Activated CD8-positive, alpha-beta memory T cell treated with anti-CD3 and anti-CD28 coated beads for 48 hours (primary cell): ENCODE measurements at places on chromosomes 1 and 21.

- no peak for DNase-seq
These were observed 31.2 kb upstream of the TSPEAR start for GRCh38 chr21:44742418-44743153.

GRCh38 chr1:154808909-154809262, 61.2 kb downstream of the KCNN3 start:
- no peak for DNase-seq

- no peak for DNase-seq
These were observed 134.0 kb upstream of the MAGI3 start for GRCh38 chr1:113256348-113256729.

DNA sequence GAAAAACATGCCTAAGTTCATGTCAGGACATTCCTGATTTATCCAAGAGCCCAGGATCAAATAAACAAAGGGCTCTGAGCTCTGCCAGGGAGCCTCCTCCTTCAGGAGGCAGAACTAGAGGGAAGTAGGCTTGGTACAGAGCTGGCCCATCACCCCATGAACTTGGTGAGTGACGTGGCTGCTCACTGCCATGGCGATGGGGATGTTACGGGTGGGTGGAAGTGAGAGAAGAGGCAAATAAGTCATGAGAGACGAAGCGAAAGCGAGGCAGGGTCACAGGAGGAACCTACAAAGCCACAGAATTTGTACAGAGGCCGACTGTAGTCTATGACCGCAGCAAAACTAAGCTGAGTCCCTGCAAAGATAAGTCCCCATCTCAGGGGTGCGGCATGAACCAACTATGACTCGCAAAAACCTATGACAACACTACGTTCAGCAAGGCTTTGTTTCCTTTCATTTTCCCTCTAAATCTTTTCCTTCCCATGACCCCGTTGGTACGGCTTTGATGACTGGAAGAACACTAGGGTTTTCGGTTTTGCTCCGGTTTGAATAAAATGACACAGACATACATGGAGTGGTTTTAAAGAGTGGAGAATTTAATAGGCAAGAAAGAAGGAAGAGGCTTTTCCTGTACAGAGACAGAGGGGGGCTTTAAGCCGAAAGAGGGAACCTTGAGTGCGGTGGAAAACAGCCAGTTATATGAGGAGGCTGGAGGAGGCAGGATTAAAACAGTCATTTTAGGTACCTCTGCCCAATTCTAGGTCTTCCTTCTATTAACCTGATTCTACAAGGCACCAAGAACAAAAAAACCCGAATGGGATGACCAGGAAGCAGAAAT, 74.1 kb downstream of the CD46 start:
- peak; percentile 55 for DNase-seq

- DNase-seq, result peak; percentile 35
These were observed 39.1 kb downstream of the CLIC6 start for GRCh38 chr21:34707876-34708325.

DNA sequence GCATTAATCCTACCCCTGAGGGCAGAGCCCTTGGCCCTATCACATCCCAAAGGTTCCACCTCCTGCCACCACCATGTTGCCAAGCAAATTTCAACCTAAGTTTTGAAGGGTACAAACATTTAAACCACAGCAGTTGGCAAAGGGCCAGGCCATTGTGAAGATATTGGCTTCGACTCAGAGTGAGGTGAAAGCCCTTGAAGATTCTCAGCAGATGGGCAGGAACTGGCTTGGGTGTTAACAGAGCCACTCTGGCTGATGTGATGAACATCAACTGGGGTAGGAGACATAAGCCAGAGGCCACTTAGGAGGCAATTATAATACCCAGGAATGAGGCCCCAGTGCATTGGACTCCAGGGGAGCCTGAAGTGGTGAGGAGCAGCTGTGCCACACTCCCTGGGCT, 207.7 kb upstream of the KAZN start:
- no peak for DNase-seq

DNA sequence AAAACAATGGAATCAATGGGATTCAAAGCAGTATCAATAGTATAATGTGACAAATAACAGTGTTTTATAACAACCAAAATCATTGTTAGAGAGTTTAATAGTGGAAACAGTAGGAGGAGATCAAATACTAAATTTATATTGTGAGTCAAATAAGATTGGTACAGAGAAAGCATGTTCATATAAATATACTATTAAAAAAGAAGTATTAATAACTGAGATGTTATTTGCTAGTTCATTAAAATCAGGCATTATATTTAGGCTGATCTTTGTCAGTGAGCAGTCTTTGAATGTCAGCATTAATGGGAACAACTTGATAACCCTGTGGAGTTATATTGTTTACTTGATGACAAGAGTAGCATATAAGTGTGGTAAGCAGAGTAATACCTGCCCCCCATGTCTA, 30.6 kb downstream of the PRKAA2 start:
- no peak for DNase-seq

- no peak for DNase-seq
These were observed 35.3 kb downstream of the DTL start for GRCh38 chr1:212070720-212071302.

DNA sequence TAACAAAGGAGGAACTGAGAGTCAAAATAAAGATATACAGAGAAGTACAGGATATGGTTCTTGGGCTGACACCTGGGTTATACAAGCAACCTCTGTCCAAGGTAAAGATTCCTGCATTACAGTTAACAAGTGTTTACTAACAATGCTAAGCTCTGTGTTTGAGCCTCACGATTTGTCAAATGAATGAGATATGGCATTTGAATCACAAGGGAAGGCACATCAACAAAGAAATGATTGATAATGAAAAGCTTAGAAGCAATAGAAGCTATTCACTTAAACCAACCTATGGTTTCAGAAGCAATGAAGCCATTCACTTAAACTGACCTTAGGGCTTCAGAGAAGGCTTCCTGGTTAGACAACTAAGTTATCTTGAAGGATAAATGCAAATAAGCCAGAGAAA, 199.5 kb downstream of the AGBL4 start:
- no peak for DNase-seq

- no peak for DNase-seq
These were observed 162.4 kb downstream of the TPR start for GRCh38 chr1:186212568-186213224.

GRCh38 chr1:7510389-7510931, 260.6 kb upstream of the VAMP3 start:
- no peak for DNase-seq
